Midbrain (tissue), 1 donor: ENCODE measurements at places on chromosomes 13 and 19.

DNA sequence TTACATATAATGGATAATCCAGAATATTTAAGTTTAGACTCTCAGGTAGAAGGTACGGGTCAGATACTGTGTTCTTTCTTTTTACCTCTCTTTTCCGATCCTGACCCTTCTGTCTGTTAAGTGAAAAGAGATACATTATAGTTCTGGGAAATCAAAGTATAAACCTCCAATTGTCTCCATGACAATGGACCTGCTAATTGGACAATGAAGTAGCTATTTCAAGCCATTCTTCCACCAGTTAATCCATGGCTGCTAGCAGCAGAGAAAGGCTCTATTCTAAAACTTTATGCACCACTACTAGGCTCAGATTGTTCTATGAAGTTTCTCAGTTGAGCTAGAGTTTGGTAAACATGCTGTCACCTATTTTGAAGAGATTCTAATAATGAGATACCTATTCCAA is 8.3 kb upstream of the NBEA start:
- no peak for DNase-seq

- no peak for DNase-seq
Observed at GRCh38 chr19:40625406-40626120, 24.4 kb downstream of the LTBP4 start.

DNA sequence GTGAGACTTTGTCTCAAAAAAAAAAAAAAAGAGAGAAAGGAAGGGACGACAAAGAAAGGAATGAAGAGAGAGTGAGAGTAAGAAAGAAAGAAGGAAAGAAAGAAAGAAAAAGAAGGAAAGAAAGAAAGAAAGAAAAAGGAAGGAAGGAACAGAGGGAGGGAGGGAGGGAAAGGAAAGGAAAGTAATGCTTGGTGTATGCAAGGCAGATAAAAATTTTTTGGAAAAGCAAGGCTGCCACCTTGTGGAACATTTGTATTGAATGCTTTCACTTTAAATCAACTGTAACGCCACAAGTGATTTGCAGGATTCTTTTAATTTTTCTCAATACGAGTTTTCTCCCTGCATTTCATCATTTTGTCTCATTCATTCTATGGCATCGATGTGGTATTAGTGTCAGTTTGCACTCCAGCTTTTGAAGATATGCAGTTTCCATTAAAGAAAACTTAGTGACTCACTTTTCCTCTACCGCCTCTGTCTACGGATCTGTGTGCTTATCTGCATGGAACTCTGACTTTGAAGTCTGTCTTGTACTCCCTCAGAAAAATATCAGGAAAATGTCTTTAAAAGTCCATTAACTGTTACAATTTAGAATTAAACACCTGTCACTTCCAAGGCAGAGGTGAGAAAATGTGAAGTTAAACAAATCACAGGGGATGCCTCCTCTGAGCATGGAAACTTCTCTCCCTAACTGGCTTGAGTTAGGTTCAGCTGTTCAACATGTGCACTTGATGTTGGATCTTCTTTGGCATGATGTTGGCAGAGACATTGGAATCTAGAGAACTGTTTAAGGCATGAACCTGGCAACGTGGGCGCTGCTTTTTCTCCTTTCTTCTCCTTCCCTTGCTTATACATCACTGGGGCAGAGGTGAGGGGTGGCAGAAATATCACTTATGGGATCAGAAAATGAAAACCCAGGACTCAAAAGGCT is 20.0 kb upstream of the ZDHHC20 start:
- peak; percentile 89 for DNase-seq

DNA sequence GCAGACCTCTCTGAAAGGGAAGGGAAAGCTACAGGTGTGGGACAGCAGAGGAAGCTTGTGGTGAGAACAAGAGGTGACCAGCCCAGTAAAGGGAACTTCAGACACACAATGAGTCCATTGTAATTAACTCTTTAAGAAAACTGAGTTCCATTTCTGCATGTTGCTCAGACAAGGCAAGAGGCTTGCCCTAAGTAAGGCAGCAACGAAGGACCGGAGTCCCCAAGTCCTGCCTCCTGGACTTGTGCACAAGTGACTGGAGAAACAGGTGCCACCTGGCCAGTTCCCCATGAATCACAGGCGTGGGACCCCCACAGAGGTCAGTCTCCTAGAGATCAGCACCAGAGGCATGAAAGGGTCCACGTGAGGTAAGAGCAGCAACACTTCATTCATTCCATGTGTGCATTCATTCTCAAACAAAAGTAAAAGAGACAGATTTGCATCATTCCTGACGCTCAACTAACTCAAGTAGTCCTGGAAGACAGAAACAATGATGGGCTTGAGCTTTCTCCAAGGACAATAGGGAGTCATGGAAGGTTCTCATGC is 14.7 kb upstream of the SIGLEC6 start:
- DNase-seq, result no peak

DNA sequence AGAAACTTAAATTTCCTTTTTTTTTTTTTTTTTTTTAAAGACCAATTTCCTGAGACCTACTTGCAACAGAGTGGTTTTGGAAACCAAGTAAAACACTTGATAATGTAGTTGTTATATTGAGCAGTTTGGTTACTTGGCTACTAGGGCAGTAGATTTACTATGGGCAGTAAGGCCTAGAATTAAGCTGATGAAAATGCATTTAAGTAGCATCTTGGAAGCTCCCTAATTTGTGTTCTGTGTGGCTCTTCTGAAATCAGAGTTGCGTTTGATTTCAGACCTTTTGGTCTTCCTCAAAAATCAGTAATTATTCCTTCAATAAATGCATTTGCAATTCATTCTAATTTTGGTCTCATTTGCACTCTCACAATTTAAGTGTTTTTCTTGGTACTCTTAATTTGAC is 810 bp downstream of the GPR180 start:
- DNase-seq, result peak; percentile 39

GRCh38 chr13:34942732-34943435 is 814 bp downstream of the NBEA start:
- DNase-seq, result peak; percentile 11

- DNase-seq, result no peak
Observed at GRCh38 chr13:25733696-25734435, 317.9 kb downstream of the SHISA2 start.

- no peak for DNase-seq
Observed at GRCh38 chr13:24168979-24169378, 8.5 kb downstream of the SPATA13 start.

DNA sequence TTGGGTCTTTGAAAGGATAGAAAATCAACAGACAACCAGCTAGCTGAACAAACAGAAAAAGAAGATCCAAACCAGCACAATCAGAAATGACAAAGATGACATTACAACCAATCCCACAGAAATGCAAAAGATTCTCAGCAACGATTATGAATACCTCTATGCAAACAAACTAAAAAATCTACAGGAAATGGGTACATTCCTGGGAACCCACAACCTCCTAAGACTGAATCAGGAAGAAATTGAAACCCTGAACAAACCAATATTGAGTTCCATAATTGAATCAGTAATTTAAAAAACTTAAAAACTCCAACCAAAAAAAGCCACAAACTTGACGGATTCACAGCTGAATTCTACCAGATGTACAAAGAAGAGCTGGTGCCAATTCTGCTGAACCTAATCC is 20.9 kb upstream of the C1QTNF9B start:
- no peak for DNase-seq

DNA sequence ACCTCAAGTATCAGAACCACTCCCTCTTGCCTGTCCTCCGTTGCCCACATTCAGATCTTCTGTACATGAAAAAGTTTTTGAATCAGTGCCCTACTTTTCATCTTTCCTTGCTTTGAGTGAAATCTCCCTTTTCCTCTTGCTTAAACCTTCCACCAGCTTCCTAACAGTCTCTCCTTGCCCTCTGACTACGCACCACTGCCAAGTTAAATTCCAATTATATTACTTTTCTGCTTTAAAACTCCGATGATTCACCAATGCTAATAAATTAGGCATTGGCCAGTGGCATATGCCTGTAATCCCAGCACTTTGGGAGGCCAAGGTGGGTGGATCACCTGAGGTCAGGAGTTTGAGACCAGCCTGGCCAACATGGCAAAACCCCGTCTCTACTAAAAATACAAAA is 30.7 kb upstream of the RFXAP start:
- DNase-seq, result no peak

DNA sequence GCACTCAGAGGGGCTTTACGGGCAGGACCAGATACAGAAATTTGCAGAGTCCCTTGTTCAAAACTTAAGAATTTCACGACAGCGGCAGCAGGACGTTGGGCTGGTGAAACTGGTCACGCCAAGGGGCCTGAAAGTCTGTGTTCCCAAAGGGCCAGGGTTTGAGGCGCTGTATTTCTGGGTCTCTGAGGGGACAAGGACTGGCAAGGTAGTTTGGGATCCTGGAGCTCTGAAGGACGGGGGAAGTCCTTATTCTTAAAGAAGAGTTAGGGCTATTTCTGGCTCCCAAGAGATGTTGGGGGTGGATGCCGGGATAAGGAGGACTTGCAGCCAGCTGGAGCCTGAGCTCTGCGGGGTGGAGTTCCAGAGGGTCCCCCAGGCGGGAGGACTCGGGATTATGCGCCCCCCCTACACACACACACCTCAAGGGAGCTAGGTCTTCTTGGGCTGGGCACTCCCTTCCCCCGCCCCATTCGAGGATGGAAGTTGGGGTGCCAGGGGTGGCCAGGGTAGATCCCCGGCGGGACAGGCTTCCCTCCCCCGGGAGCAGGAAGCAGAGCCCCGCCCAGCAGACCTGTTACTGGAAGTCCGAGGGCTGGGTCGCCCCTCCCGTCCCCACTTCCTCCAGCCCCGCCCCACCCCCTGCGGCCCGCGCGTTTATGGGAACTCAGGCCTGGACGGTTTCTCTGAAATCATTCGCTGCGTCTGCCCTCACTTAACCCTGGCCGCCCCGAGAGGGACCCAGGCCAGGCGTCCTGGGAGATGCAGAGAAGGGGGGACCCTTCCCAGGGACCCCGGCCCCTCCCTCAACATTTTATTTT is 5.6 kb downstream of the BCL3 start:
- peak; percentile 2 for DNase-seq

GRCh38 chr19:13104360-13104847 is 1.7 kb upstream of the LYL1 start:
- peak; percentile 49 for DNase-seq

GRCh38 chr19:32673573-32673972 is 1.4 kb downstream of the ANKRD27 start:
- no peak for DNase-seq

DNA sequence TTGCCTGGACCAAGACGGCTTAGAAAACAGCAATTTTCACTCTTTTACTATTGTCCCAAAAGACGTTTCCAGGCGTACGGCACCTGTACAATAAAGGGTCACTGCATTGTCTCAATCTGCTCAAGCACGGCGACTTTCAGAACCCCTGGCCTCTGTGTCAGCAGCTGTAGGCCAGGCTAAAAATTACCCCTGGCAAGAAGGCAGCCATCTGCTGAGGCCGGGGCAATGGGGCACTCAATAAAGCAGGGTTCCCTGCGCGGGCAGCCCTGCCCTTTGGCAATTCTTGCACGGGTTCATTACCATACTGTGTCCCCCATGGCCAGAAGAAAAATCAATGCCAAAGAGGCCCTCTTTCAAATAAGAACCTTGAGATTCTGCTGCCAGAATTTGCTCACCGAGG is 52.1 kb downstream of the STK24 start:
- DNase-seq, result no peak

DNA sequence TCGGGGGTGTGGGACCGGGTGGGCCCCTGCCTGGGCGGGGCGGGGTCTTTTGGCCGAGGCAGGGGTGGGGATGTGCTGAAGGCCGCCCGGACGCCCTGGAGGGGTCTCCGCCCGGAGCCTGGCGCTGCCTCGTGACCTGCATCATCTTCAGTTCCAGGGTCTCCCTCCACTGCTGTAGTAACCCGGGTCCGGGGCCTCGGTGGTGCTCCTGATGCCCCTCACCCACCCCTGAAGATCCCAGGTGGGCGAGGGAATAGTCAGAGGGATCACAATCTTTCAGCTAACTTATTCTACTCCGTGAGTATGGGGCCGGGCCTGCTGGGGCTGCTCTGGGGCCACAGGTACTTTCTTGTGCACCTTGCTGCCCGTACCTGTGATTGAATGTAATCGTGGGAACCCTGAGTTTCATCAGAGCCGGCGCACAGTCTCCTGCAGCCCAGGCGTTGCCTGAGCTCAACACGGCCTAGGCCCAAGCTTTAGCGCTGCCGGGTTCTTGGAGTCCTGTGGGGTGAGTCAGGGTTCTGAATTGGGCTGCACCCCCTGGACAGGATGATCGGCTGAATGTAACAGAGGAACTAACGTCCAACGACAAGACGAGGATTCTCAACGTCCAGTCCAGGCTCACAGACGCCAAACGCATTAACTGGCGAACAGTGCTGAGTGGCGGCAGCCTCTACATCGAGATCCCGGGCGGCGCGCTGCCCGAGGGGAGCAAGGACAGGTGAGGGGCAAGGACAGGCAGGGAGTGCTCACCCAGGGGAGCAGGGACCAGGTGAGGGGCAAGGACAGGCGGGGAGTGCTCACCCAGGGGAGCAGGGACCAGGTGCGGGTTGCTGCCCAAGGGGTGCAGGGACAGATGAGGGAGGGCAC is 10.5 kb downstream of the PEAK3 start:
- DNase-seq, result no peak

GRCh38 chr13:64810750-64811149 is 2419.4 kb downstream of the PCDH9 start:
- no peak for DNase-seq

GRCh38 chr13:38803531-38803930 is 116.7 kb downstream of the FREM2 start:
- DNase-seq, result no peak

GRCh38 chr19:41575998-41576397 is at the start of gene CEACAM21:
Gene CEACAM21, plus strand, starts transcription at chr19:41576166. Its CDS starts 109 bp downstream, at chr19:41576275.
- DNase-seq, result peak; percentile 11

DNA sequence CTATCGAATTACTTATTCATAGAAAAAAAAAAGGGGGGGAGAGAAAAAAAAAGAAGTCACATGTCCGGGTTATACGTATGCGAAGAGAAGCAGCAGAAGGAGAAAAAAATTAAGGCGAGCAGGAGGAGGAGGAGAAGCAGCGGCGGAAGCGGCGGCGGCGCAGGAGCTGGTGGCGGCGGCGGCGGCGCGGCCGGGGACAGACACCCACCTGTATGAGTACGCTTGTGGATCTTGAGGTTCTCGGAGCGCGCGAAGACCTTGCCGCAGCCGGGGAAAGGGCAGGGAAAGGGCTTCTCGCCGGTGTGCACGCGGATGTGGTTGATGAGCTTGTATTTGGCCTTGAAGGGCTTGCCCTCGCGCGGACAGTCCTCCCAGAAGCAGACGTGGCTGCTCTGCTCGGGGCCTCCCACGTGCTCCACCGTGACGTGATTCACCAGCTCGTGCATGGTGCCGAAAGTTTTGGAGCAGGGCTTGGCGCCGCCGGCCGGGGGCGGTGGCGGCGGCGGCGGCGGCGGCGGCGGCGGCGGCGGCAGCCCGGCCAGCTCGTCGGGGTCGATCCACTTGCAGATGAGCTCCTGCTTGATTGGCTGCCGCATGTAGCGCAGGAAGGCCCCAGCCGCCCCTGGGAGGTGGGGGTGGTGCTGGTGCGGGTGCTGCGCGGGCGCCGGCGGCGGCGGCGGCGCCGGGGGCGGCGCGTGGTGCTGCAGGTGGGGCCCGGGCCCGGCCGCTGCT is 1.5 kb downstream of the ZIC5 start:
- DNase-seq, result no peak

DNA sequence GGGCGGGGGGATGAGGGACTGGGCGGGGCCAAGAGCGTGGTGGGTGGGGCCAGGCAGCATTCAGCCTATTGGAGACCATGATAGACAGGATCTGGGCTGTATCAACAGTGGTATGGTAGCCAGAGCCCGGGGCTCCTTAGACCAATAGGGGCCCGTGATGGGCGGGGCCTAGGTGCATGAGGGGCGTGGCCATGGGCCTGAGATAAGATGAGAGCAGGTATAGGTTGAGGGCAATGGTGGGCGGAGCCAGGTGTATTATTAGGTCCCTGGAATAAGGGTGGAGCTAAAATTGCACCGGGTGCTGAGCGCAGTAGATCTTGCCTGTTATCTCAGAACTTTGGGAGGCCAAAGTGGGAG is 5.3 kb downstream of the ABCA7 start:
- no peak for DNase-seq
